ENCODE measurements at places on chromosomes 3 and 15.

DNA sequence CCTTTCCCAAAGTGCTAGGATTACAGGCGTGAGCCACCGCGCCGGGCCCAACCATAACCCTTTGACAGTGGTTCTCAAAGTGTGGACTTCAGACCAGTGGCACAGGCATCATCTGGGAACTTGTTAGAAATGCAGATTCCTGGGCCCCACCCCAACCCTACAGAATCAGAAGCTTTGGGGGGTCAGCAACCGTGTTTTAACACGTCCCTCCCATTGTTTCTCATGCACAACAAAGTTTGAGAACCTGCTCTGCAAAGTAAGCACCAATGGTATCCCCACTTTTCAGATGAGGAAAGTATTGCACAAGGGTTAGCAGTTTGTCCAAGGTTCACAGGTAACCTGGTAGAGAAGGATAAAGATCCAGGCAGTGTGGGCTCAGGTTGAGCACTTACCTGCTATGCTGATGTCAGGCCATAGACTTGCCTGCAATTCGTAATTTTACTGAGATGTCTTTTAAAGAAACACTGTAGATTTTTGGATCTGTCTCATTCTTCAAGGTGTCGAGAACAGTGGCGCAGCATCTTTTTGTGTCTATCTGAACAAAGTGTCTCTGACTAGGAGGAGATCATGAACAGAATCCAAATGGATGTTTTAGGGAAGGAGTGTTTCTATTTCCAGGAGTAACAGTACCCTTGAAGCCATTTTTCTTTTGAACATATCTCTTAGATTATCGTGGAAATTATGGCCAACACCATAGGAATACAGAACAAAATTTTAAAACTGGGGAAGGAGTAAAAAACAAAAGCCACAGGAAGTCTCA is 2.5 kb downstream of the GXYLT2 start:
- no peak for DNase-seq

- DNase-seq: no peak
Observed at GRCh38 chr3:113008117-113008516, 17.3 kb downstream of the GTPBP8 start.

GRCh38 chr3:189566550-189567130 is 64.5 kb upstream of the TP63 start:
- no peak for DNase-seq

GRCh38 chr3:45212095-45212468 is 14.0 kb downstream of the TMEM158 start:
- DNase-seq: no peak

DNA sequence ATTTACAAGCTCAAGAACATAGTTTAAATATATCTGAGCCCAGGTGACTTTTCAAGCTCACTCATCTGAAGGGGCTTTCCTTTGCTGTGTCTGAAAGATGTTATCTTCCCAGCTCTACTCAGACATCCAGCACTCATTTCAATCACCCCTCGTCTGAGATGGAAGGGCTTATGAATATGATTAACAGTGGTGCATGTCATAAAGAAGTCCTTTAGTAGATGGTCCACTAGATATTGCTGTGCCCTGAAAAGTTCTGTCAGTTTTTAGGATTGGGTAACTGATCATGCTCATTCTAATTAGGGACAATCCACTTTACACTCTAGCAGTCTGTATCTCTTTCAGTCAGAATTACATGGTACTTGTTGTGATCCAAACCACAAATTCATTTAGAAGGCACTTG is 28.3 kb downstream of the RETNLB start:
- no peak for DNase-seq

- peak; percentile 76 for DNase-seq
Observed at GRCh38 chr3:194344012-194344411, 7.1 kb downstream of the CPN2 start.

GRCh38 chr15:90376789-90377188 is 11.3 kb upstream of the IQGAP1 start:
- peak; percentile 53 for DNase-seq

- peak; percentile 28 for DNase-seq
Observed at GRCh38 chr3:42096796-42097565, 5.8 kb downstream of the TRAK1 start.

GRCh38 chr3:82048711-82049110 is 287.3 kb upstream of the GBE1 start:
- DNase-seq: no peak

DNA sequence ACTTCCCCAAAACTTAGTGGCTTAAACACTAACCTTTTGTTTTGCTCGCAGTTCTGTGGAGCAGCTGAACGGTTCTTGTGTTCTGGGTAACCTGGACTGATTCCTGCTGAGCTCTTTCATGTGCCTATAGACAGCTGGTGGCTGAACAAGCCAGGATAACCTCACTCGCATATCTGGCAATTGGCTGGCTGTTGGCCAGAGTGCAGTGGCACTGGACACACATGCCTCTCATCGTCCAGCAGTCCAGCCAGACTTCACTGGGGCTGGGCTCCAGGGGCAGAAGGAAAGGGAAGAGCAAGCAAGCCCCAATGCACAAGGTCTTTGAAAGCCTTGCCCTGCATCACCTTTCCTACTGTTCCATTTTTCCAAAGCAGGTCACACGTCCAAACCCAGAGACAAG is 53.6 kb upstream of the GATA2 start:
- DNase-seq: no peak

DNA sequence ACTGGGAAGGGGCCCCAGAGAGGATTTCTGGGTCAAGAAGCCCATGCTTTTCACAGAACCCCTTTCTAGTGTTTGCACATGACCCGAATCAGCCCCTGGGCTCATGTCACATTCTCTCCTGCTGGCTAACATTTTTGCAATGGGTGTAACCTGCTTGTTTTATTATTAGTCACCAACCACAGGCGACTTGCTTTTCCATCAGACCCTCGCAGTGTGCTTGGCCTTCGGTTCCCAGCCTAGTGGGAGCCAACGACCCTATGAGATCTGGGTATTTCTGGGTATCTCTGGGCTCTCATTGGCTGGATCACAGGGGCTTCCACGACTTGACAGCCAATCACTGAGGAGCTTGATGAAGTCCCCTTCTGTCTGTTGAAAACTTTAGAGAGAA is 11.0 kb upstream of the FBLN2 start:
- DNase-seq: no peak

Measured in activated CD8-positive, alpha-beta memory T cell treated with anti-CD3 and anti-CD28 coated beads, Interleukin-2, amount 50 U/mL, for 4 hours (primary cell).